ENCODE measurements at places on chromosomes 7 and 10.

- DNase-seq = no peak
Observed at GRCh38 chr7:12706900-12707536, 19.6 kb downstream of the ARL4A start.

DNA sequence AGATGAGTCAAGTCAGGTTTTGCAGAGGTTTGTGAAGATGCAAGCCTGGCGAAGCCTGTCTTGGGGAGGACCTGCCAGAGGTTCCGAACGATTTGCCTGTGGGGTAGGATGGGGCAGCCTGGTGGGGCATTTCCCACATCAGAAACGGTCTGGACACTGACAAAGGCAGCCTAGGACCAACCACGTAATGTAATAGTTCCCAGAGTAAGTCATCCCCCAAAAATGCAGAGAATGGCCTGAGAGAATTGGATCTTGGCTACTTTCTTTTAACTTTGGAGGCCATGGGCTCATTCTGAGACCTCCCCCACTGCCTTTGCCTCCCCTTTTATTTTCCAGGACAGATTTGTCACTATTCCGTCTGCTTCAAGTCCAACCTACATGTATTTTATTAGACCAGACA is 168.9 kb upstream of the SH2B2 start:
- DNase-seq = no peak

DNA sequence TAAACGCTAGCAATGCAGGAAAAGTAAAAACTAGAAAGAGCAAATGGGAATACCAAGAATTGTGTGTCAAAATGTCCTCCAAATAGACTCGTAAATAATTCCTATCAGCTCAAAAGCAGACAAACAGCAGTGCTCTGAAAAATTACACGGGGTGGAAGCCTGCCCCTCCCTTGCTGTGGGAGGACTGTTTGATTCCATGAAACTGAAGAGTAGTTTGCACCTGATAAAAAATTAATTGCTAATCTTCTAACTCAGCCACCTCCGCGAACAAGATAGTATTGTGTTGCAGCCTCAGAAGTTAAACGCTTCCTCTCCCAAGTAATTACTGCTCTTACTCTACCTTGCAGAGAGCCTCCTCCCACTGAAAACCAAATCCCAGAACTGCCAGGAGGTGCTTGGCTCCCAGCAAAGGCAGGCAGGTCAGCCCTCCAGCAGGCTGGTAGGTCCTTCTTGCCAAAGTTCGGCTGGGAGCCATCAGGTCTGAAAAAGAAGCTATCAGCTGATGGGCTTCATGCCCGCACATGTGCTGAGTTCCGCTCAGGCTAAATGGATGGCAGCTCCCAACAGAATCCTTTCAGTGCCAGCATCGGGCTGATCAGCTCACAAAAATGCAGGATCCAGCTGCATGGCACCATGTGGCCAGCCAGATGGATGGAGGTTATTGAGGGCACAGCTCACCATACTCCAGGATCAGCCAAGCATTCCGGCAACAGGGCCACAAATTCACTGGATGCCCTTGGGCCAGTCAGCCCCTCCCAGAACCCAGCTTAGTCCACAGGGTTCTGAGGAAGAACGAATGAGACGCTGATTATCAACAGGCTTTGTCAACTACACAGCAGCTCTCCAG is 37.1 kb downstream of the MAD1L1 start:
- no peak for DNase-seq

GRCh38 chr7:1214516-1214915 is 18.2 kb upstream of the UNCX start:
- DNase-seq = no peak

DNA sequence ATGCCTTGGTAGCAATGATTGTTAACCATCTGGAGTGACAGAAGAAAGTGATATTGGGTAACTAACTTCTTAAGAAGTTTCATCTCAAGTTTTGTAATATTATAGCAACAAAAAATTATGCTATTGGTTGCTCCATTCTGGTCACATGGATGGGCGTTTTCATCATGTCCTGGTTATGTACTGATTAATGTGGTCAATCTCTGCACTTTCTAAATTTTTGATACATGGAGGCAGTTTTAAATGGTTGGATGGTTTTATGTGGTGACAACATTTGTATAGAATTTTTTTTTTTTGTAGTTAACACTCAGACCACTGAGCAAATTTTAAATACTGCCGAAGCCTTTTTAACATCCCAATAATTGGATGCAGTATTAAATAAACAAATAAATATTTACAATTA is 55.2 kb upstream of the CCAR1 start:
- no peak for DNase-seq

DNA sequence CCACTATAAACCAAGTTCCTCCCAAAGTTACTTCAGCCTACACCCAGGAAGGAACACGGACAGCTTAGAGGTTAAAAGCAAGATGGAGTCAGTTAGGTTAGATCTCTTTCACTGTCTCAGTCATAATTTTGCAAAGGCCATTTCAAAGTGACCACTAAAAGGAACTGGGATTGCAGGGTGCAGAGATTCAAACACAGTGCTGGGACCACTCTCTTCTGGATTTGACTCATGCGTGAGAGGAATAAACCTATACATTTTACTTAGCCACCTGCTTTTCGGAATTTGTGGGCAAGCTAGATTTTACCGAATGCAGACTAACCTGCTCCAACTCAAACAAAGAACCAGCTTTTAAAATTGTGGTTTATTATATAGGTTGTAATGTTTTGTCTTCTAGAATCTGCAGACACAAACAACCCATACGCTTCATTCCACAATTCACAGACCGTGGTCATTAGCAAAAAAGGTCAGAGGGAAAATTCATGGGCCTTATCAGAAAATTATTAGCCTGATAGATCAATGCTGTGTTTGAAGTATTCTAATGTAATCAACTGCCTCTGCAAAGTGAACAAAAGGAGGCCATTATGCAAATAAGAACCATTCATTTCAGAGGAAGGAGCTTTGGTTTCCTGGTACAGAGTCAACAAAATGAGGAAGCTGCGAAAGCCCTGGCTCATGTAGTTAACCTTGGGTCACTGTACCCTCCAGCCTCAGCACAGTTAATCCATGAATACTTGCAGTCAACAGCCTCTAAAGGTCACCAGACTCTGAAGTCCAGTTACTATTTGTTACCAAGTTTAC is 342.7 kb upstream of the KLF6 start:
- DNase-seq = no peak

GRCh38 chr7:2943851-2944601 is 99.6 kb downstream of the CARD11 start:
- no peak for DNase-seq

DNA sequence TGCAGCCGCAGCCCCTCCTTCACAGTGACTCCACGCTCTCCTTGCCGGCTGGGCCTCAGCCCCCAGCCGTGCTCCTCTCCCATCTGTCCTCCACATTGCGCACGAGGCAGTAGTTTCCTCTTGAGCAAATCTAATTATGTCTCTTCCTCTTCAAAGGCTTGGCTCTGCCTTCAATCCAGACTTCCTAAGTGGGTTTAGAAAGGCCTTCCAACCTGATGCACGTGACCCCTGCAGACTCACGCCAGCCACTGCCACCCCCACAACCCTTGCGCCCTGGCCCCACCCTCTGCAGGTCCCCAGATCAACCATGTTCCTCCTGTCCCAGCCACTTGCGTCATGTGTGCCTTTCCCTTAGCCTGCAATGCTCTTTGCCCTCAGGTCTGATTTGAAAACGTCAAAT is 75.0 kb upstream of the ADAM12 start:
- no peak for DNase-seq

- no peak for DNase-seq
Observed at GRCh38 chr10:82089327-82089726, 214.3 kb downstream of the NRG3 start.

DNA sequence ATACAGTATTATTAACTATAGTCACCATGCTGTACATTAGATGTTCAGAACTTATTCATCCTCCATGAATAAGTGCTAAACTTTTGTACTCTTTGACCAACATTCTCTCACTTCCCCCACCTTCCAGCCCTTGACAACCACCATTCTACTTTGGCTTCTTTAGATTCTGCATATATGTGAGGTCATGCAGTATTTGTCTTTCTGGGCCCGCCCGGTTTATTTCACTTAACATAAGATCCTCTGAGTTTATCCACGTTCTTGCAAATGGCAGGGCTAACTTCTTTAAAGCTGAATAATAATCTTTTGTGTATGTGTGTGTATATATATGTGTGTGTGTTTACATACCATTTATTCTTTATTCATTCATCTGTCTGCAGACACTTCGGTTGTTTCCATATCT is 336.8 kb downstream of the BBS9 start:
- no peak for DNase-seq

GRCh38 chr10:12971001-12971788 is 30.3 kb downstream of the CCDC3 start:
- no peak for DNase-seq

DNA sequence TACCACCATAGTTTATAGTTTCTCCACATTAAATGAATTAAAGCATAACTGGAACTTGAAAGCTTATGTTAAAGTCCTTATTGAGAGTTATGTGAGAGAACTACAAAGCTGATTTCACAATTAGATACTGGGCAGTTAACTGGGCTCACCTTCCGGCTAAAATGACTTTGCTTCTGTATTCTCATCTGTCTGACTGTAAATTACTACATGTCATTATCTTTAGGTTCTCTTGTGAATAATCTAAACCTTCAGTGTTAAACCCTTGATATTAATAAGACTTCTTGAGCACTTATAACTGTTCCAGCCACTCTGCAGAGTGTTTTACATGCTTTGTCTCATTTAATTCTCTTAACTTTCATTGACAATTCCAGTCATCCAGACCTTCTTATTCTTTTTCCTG is 3.9 kb downstream of the KLHL7 start:
- no peak for DNase-seq

DNA sequence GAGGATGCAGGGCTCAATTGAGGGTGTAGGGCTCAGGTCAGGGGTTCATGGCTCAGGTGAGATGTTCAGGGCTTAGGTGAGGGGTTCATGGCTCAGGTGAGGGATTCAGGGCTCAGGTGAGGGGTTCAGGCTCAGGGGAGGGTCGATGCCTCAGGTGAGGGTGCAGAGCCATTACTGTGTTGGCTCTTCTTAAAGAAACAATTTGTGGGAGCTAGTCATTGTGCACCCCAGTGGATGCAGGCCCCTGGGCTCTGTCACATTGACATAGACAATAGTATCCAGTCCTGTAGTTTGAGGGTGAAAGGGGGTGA is 86.7 kb downstream of the ADCY1 start:
- no peak for DNase-seq

DNA sequence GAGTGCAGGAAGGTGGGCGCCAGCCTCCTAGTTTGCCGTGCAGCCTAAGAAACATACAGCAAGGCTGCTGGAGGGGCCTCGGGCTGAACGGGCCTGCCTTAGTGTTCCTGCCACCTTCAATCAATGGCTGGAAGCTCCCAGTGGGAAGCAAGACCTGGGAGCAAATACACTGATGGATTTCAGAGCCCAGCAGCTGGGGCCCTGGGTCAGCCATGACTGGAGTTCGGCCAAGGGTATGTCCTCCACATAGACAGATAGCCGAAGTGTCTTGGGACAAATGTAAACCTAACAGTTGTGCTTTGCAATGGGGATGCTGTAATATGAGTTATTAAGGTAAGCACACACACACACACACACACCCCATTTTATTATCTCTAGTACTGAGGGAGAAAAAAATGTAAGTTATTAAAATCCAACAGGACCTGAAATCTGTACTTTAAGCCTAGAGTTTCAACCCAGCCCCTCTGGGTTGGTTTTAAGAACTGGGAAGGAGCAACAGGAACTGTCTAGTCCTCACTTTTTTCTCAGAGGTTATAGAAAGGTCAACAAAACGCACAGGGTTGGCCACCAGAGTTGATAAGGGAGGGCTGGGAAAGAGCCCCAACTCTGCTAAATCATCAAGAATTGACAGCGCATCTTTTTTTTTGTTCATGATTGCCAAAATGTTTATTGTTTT is 50.0 kb upstream of the CELF2 start:
- DNase-seq = no peak

Data from cortex of kidney (tissue), 1 donor.